Activated CD4-positive, alpha-beta T cell treated with anti-CD3 and anti-CD28 coated beads for 24 hours (primary cell): ENCODE measurements at places on chromosomes 12 and 14.

- no peak for DNase-seq
These were observed 225.8 kb upstream of the SOX5 start for GRCh38 chr12:24175284-24175683.

- DNase-seq = no peak
These were observed 64.2 kb downstream of the BRMS1L start for GRCh38 chr14:35890308-35890707.

- no peak for DNase-seq
These were observed 615 bp downstream of the CDKN1B start for GRCh38 chr12:12717586-12718380.

DNA sequence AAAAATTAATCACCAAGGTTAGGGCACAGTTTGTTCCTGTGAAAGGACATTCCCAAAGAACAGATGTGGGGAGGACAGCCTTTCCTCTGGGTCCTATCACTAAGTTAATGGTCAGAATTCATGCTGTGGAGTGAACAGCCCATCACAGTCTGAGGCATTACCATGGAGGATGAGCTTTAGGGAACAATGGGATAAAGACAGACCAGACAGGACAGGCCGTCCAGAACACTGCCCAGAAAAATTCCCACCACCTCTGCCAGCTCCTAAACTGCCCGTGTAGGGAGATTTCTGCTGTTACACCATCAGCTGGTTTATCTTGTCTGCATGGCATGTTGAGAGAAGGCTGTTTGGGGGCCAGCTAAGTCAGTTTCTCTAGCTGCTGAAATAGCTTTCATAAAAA, 49.6 kb upstream of the IFNG-AS1 start:
- DNase-seq = no peak

DNA sequence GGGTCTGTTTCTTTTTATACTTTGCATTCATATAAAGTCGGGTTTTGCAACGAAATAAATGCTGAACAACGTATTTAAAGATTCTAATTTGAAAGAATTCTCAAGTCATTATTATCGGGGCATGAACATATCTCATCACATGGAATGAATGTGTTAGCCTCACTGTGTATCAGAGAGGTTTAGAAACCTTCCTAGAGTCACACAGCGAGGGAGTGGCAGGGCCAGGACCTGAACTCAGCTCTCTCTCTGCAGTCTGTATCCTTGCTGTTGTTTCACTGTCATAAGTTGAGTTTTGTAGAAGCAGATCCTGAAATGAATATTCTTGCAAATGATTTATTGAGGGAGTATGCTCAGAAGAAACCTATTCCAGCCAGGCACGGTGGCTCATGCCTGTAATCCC, 209.2 kb upstream of the NOS1 start:
- no peak for DNase-seq
